ENCODE measurements at places on chromosomes 11 and 22.

- no peak for DNase-seq
Measured at GRCh38 chr11:91795139-91795887, 429.3 kb upstream of the FAT3 start.

DNA sequence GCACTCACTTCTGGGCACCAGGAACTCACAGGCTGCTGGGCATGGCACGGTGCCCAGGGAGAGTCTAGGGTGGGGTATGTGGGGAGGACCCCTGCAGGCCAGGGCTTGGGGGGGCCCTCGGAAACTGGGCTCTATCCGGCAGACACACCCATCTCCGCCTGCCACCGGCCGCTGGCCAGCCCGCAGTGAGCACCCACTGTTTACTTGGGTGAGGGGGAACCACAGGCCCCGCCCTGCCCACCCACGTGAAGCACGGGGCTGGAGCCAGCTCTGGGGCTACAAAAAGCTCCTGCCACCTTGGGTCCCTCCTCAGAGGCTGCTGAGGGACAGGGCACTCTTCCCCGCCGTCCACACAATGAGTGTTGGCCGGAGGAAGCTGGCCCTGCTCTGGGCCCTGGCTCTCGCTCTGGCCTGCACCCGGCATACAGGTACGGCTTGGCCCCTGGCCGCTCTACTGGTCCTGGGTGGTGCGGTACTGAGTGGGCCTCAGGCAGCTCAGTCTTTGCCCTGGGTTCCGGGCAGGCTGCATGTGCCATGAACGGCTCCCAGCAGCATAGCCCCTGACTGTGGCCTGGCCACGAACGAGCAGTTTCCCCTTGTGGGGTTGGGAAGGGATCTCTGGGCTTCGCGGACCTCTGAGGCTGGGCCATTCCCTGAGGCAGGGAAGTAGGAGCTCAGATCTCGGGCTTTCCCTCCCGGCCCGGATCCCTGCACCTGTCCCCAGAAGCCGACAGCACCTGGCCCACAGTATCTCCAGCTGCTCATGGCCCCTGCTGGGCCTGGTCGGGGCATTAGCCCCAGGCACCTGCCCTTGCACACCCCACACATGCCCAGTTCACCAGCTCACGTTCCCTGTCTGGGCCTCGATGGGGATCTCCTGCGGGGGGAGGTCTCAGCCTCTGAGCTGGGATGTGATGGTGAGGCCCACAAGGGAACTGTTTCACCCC, at the start of gene MUC5AC:
Gene MUC5AC (plus strand): TSS at position 309 of the 947 bp plus-strand sequence. CDS start 47 bp downstream, at position 356.
- no peak for DNase-seq

- DNase-seq = no peak
Measured at GRCh38 chr22:25389541-25389919, 170.1 kb downstream of the CRYBB2 start.

- DNase-seq = no peak
Measured at GRCh38 chr11:67090717-67091116, 28.3 kb upstream of the KDM2A start.

- no peak for DNase-seq
Measured at GRCh38 chr11:22510010-22510409, 115.6 kb downstream of the FANCF start.

- no peak for DNase-seq
Measured at GRCh38 chr11:17153757-17154156, 54.0 kb downstream of the PIK3C2A start.

- no peak for DNase-seq
Measured at GRCh38 chr11:12693479-12694182, 19.4 kb downstream of the TEAD1 start.

- peak; percentile 60 for DNase-seq
Measured at GRCh38 chr22:22342697-22343580, 98.4 kb downstream of the VPREB1 start.

DNA sequence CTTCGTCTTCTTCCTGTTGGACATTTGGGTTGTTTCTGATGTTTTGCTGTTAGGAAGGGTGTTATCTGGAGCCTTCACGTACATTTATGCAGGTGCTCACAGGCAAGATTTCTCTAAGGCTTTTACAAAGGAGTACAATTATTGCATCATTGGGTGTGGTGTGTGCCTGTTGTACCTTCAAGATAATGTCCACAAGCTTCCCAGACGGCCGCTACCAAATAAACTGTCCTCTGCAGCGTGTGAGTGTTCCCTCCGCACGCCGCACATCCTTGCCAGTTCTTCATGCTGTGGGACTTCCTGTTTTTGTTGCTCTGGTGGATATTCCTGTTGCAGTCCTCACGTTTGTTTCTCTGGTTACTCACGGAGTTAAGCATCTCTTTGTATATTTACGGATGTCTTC, 133.3 kb downstream of the TBC1D22A start:
- DNase-seq = no peak

DNA sequence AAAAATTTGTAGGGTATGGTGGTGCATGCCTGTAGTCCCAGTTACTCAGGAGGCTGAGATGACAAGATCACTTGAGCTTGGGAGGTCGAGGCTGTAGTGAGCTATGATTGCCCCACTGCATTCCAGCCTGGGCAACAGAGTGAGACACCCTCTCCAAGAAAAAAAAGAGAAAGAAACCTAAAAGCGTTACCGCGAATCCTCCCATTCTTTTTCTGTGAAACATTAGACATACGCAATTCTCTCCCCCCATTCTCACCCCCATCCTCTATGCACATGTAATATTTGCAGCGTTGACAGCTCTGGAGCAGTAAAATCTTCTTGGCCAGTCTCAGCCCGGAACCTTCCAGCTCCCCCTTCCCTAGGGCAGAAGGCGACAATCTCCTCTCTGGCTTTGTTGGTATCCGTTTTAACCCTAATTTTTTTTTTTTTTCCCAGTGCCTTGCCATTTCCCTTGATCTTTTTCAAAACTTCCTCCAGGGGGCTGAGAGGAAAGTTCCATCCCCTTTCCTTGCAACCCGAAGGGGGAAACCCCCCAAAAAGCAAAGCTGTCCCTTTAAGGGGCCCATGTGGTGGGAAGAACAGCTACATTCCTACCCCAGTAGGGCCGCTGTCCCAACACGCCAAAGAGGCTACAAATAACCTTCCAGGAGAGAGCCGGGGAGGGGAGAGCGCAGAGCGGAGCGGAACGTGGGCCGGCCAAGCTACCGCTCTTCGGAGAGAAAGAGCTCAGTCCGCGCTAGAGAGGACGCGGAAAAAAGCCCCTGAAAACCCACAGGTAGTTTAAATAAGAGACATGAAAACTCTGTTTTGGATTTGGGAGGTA, 1.9 kb downstream of the LRP4 start:
- no peak for DNase-seq

DNA sequence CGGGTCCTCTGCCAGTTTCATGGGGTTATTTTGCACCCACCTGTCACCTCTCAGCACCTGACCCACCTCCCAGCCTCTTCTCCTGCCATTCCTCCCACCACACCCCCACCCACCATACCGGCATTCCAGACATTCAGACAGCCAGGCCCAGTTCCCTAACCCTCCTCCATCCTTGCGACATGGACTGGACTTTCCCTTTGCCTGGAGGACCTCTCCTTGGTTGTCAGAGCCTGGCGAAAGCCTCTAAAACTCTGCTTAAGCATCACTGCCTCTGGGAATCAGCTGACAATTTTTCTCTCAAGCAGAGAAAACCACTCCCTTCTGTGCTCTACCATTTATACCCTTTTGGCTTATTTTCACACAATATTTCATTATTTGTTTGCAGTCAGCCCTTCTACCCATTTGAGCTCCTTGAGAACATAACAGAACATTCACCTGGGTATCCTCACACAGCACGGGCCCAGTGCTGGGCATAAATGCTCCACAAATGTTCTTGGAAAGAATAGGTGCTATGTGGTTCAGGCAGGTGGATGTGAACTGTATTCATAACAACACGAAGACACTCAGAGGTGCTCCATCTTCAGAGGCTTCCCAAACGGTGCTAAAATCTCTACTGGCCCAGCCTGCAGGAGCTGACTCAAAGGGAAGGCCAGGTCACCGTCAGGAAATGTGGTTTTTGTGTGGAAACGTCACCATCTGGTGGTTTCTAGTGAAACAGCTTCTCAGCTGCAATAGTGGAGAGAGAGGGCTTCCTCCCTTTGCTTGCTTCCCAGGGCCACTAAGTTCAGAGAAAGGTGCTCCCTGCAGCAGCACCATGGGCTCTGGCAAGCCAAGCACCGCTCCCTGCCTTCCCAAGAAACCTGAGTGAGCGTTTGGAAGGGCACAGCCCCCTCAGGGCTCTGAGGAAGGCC, 10.4 kb downstream of the SPATA19 start:
- no peak for DNase-seq

DNA sequence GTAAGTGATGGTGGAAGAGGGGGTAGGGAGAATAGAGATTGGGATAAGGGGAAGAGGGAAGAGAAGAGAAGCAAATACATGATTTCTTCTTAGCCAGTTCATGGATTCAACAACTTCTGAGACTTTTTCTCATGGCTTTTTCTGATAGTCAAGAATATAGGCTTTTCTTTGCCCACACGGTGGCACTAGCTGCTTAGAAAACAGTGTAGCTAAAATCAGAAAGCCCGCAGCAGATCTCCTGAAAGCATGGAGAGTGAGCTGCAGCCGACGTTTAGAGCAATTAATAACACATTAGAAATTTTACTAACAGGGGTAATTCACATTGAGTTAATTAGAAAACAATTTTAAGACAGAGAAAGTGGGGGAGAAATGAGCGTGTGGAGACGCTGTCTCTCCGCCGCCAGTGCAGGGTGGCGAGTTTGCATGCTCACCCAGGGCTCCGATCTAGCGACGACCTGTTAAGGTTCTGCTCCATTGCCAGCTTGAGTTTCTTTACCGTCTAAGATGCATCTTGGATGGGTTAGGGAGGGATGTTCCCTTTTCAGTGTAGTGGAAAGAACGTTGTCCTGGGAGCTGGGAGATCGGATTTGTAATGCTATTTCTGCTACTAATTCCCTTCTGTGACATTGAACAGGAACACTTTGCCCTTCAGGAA, 3.3 kb upstream of the RAG1 start:
- no peak for DNase-seq

DNA sequence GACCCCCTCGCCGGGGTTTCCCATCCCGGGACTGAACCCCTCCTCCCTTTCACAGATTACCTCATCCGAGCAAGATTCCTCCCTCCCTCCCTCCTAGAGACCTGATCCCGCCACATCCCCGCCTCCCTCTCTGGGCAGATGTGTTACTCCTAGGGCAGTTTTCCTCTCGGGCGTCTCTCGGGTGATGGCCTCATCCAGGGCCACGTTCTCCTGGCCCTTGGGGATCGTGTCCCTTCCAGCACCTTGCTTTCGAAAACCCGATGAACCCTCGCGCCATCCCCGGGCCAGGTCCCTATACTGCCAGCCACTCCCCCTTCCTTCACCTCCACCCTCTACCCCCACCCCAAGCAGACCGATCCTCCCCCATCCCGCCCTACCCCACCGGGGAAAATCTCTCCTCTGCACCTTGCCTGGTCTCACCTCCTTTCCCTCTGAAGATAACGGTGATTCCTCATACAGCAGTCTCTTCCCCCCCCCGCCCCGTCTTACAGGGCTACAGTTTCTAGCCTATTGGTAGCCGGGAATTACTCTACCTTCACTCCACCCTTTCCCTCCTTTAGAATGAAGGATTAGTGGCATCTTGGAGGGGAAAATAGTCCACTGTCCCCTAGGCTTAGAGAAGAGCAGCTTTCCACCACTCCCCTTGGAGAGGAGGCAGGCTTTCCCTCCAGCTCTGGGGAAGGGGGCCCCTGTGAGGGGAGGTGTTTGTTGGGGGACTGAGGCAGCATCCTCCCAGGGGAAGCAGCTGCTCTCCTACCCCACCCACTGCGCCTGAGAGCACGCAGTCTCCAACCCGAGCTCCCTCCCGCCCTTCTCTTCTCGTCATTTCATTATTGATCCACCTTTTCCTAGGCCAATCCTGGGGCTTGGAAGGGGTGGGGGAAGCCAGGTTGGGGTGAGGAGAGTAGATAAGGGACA, 1.2 kb downstream of the KMT2A start:
- peak; percentile 15 for DNase-seq

All from stimulated activated CD4-positive, alpha-beta T cell treated with anti-CD3 and anti-CD28 coated beads, Interleukin-15, amount 100 ng/mL, for 1 hour (primary cell).